CD8-positive, alpha-beta T cell (primary cell): ENCODE measurements at places on chromosomes 1 and 21.

DNA sequence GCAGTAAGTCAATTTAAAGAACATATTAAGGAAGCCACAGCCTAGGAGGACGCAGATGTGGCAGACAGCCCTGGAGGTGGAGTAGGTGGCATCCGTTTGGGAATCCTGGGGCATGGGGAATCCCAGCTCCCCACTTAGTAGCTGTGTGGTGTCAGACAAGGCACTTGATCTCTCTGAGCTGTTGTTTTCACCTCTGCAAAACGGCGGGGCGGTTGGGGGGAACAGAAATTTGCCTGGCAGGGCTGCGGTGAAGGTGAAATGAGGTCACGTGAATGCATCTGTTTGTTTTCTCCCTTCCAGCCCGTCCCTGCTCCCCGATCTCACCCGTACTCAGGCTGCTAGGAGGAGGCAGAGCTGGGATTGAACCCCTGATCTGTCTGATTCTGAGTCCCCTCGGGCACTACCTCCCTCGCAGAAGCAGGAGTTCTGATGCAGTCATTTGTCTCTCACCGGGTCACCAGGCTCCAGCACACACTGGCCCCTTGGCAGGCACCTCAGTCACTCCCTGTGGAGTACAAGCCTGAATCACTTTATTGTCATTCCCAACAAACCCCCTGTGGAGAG lies 2.2 kb upstream of the LAPTM5 start:
- peak; percentile 86 for DNase-seq

DNA sequence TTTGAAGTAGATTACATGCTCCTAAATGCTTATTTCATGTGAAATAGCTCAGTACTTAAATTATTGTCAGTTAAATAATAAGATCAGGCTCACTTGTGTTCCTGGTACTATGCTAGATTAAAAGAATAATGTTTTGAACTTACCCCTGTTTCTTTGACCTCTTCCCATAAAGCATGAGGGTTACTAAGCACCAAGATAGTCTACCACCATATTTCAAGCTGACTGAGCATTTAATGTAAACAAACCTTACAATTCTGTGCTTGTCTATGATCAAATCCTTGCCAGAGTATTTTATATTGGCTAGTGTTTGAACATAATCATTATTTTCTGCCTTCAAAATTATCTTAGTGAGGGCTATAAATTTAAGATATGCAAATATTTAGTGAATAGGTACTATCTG lies 98.1 kb downstream of the LHX9 start:
- DNase-seq: no peak

DNA sequence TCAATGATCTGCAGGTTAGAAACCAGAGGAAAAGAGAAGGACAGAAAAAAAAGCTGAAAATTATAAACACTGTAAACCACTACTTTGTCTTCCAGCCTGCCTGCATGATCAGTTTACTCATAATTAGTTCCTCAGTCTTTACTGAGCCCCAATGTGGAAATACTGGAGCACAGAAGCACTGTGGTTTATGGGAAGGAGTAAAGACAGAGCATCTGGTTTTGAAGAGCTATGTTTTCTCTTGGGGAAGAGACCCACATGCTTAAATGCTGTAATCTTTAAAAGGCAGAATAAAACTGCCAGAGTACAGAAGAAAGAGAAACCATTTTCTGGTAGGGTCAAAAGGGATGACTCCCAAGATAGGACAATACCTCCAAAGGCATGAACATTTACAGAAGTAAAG lies 159.0 kb upstream of the ZNHIT6 start:
- DNase-seq: no peak

DNA sequence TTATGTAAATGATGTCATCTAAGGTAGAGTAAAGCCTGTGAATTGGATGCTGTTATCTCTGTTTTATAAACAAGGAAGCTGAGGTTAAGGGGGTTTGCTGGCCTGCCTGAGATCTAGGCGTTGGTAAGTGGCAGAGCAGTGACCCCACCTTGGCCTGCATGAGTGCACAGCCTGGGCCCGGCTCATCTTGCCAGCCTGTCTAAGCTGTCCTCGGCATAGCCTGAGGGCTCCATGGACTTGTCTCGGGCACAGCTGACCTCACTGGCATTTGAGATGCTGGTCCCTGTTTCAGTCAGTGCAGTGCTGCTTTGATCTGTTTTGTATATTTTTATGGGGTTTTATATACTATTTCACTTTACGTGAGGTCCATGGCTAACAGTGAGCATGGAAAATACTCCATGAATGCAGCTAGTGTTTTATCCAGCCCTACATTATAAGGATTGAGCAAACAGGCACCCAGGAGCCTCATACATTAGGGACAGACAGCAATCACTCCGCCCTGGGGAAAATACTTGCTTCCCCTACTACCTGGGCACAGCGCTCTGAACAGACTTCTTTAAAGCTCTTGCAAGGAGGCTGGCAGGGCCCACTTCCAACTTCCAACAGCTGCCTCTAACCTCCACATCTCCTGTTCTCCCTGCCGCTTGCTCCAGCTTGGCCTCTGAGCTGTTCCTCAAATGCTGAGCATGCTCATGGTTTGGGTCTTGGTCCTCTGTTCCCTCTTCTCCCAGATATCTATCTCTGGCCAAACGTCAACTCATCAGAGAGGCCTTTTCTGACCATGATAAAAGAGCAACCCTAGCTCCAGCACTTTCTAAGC lies 150.6 kb upstream of the HMGB4 start:
- no peak for DNase-seq

DNA sequence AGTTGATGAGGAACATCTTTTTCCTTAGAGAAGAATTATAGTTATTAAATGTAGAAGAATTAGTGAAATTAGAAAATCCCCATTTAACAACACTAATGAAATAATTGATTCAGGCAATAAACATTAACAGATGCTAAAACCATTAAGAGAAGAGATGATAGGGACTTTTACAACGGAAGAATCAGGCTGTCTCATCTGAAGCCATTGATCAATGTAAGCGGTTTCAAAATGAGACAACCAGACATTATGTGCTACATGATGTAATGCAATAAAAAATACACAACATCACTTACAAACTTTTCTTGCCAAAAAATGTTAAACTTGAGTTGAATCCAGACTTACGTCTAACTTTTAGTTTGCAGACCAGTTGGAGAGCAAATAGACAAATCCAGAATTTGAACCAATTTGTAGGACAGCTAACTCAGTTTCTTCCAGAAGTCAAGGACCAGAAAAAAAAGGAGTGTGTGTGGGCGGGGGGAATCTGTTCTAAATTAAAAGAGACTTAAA lies 165.4 kb upstream of the DPT start:
- DNase-seq: no peak

DNA sequence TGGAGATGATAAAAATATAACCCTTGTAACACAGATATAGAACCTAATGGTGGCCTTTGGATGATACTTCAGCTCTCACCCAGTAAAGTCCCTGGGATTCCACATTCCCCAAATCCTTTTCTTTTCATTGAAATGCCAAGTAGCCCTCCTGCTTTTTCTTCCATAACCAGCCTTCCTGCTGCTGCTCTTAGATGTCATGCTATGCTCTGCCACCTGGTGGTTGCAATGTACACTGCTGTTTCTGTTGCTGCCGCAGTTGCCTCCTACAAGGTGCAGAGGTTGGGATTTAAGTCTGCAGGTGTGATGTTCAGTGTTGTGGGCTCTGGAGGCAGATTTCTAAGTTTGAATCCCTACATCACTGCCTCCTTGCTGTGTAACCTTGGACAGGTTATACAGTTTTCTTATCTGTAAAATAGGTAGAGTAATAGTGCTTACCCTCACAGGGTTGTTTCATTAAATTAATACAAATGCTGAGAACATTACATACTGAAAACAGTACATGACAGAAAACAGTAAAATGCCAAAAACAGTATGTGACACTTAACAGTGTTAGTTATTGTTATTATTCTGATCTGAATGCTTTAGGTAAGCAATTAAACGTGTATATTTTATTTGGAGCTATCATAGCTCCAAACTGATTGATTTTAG lies 64.3 kb downstream of the CAMSAP2 start:
- DNase-seq: peak; percentile 69

DNA sequence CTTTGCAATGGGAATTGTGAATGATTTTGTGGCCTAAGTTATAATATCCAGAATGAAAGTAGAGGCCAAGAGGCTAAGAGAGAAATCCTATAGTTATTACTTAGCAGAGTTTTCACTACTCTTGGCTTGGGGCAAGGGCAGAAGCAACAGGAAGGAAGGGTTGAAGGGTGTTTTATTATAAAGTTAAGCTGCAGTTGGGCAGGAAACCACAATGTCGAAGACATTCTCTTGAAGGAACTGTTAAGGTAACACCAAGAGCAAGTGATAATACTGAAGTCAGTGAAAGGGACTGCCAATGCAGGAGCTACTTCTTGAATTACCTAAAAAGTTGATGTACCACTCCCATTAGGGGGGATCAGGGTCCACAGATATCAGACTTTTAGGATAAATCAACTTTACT lies 8.3 kb downstream of the XCL2 start:
- no peak for DNase-seq
